ENCODE measurements at places on chromosomes 7 and 10. TPM values are rescaled to one million over a fixed set of nuclear protein-coding genes. Genes with fewer than 3 reads are reported as not detected.

DNA sequence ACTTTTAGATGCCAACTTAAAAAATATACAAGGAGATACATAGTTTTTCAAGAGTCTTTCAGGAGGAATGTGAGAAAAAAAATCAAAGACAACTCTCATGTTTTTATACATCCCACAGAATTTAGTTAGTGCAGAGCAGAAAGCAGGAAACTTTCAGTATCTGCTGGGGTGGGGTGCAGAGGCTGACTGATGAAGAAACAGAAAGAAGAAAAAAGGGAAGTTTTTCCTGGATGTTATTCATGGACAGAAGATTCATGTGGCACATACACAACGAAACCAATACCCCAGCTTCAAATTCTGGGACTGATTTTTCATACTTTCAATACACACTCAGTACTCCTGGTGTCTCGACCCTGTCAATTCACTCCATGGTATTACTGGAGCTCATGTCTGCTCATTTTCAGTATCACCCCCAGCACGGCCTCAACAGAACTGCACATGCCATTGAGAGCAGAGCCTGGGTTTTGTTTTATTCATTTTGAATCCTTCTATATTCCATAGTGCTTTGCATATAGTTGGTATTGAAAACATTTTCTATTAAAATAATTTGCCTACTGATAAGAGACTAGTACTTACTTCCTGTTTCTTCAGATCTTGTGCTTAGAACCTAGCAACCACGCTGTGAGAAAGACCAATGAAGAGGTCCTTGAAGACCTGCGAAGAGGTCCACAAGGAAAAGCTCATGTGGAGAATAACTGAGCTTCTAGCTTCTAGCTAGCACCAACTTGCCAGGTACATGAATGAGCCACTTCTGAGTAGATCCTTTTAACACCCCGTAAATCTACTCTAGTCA is 49.0 kb downstream of the NDUFB2 start:
- no peak for DNase-seq

- no peak for DNase-seq
Measured at GRCh38 chr10:49231086-49231820, 43.1 kb upstream of the TMEM273 start.

DNA sequence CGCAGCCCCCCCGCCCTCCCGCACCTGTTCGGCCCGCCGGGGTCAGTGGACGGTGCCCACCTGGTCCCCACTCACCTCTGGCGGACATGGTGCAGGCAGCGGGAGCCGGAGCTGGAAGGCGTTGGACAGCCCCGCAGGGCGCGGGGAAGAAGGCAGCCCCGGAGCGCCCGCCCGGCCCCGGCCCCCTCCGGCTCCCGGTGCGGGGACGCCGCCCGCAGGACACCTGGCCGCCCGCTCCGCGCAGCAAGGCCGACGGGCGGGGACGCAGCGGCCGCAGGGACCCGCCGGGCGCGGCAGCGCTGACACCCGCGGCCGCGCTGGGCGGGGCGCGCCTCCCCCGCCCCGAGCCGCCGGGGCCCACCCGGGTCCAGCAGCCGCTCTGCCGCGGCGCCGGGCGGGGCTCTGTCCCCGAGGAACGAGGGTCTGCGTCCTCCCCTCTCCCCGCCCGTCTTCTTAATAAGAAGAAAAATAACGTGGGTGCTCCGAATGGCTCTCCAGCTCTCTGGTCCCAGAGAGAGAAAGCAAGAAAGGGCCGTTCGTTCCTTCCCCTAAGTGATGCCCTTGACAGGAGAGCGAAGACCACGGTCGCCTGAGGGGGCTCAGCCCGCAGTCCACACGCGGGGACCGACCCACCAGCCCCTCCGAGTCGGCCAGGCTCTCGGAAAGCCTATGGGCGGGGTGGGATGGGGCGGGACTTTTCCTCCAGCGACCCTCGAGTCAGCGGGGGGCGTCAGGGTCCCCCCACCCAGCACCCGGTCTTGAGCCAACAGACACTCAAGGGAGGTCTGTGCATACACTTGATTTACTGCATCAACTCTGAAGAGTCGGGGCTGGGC is 53.4 kb upstream of the FHIP2A start:
- no peak for DNase-seq

- DNase-seq, result no peak
Measured at GRCh38 chr7:128974241-128974934, 36.7 kb downstream of the IRF5 start.

DNA sequence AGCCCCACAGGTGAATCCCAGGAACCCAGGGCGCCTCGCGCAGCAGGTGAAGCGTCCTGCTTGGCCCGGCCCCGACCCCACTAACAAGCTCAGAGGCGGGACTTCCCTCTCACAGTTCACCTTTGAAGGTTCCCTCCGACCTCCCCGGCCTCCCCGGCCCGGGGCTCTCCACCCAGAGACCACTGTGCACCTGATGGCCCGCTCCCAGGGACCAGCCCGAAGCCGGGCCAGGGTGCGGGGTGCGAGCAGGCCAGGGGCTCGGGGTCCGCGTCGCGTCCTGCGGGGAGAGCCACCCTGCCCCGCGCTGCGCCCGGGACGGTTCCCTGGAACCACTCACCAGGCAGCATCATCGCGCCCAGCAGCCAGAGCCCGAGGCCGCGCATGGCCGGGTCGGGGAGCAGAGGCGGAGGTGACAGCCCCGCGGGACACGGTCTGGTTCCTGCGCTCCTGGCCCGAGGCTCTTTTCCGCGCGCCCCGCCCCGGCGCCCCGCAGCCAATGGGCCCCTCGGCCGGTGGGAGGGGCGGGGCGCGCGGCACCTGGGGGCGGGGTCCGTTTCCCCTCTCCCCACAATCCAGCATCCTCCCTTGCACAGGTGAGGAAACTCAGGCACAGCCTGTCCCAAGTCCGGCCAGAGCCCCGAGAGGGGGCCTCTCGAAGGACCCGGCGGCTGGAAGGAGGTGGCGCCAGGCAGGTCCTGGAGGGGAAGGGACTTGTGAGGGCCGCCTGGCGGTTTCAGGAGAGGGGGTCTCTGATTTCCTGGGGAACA is at the start of gene ADAM8:
TSS of gene ADAM8 (minus strand) at position 434 of the 767 bp plus-strand sequence. CDS start at position 383, 51 bp downstream.
- peak; percentile 88 for DNase-seq

Gene C1QL3
- total RNA-seq, result not detected

- no peak for DNase-seq
Measured at GRCh38 chr10:108360187-108360586, 1195.7 kb upstream of the SORCS1 start.

Gene CSTF2T
- 21.3 TPM for total RNA-seq

Gene VOPP1
- total RNA-seq, result 23.1 TPM

- peak; percentile 86 for DNase-seq
Measured at GRCh38 chr10:12720217-12720981, 281.1 kb downstream of the CCDC3 start.

GRCh38 chr10:59036311-59037017 is 140.0 kb upstream of the PHYHIPL start:
- no peak for DNase-seq

- DNase-seq, result no peak
Measured at GRCh38 chr7:150755473-150756099, 18.4 kb downstream of the GIMAP5 start.

Gene PHYHIPL
- total RNA-seq, result not detected

DNA sequence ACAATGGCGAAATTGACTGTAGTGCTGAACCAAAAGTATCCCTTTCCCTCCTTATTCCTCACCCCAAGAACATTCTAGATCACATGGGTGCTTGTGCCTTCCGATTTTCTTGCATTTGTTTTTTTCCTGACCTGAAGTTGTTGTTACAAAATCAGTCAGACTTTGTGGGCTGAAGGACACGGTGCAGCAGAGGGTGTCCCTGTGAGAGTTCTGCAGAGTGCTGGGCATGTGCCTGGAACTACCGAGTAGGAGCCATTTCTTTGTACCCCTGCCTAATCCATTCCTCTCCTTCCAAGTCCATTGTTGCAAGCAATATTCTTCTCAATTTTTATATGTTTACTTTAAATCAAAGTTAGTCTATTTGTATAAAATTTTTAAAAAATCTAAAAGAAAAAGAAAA is 35.3 kb upstream of the GJD4 start:
- DNase-seq, result no peak

GRCh38 chr7:129616530-129616929 is 5.0 kb downstream of the NRF1 start:
- DNase-seq, result no peak

GRCh38 chr7:1100834-1101562 is 13.1 kb downstream of the GPER1 start:
- DNase-seq, result peak; percentile 44

Gene SVIL
- total RNA-seq, result 327 TPM

Gene GTF2IRD1
- 19.1 TPM for total RNA-seq

DNA sequence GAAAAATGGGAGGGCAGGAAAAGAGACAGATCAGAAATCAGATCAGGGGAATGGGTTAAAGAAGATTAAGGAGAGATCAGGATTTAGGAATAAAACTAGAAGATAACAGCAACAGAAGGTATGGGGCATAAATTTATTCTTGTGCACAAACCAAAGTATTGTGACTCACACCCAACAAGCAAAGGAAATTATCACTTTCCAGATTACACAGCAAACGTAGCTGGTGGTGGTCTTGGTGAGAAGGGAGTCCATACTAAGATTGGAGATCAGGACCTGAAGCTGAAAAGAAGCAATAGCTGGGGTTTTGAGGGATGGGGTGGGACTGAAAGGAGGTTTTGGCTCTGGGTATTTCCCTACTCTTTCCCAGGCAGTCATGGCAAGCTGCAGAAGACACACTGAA is 3.5 kb upstream of the MYOZ1 start:
- DNase-seq, result no peak

- DNase-seq, result no peak
Measured at GRCh38 chr10:28561531-28561930, 28.6 kb downstream of the WAC start.

All from Right ventricle myocardium inferior (tissue), 1 donor.